Hippocampal formation (tissue), 2 donors: ENCODE measurements at places on chromosomes 13 and 19.
A peak's percentile ranks its signal among the peaks of the same experiment; 100 is the strongest.

DNA sequence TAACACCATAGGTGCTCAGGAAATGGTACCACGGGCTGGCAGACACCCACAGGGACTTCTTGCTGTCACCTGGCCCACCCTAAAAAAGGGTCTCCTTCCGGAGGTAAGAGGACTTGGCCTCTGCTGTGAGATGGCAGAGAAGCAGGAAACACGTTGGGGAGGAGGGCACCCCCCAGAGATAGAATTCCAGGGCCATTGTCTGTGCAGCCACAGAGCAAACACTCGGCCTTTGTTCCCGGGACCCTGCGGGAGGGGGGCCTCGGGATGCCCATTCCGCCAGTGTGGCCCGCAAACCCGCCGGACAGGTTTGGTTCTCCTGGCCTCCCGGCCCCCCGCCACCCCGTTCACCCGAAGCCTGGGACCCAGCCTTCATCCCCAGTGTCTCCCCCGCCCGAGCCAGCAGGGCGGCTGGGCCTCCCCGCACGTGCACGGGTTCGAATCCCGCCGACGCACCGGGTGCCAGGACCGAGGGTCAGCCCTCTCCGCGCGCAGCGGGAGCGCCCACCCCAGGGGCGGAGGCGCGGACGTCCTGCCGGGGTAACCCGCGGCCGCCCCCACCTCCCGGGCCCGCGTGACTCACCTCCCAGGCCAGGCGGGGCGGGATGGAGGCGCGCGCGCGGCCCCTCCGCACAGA, 714 bp downstream of the PLPP2 start:
- DNase-seq, result peak; percentile 76

DNA sequence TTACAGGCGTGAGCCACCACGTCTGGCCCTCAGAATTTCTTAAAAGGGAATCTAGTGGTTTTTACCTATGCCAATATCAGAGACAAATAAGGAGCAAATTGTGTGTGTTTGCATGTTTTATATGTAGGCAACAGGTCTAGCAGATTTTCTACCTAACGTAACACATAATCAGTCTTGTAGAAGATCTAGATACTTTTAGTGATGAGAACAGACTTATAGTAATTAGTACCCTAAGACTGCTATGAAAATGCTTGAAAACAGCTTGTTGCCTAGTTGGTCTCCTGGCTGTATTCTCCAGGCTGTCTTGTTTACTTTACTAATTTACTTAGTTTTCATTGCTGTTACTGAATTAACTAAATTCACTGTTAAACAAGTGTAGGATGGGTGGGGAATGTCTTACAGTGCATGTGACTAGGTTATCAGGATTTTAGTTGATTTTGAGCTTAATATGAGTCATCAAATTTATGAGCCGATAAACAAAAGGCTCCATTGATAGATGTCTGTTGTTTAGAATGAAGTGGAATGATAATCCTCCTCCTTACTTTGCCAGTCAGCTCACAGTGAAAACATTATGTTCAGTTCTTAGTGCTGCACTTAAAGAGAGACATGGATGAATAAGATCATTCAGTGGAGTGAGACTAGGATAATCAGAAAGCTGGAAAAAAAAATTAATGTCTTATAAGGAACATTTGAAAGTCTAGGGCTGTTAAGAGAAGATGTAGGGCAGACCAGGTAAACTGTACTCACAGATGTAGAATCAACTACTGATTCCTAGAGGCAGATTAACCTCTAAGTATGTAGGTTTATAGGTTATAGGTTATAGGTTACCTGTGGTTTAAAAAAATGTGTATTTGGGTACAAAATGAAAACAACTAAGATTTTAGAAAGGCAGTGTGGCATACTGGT, 22.4 kb downstream of the GTF2F2 start:
- peak; percentile 37 for DNase-seq

DNA sequence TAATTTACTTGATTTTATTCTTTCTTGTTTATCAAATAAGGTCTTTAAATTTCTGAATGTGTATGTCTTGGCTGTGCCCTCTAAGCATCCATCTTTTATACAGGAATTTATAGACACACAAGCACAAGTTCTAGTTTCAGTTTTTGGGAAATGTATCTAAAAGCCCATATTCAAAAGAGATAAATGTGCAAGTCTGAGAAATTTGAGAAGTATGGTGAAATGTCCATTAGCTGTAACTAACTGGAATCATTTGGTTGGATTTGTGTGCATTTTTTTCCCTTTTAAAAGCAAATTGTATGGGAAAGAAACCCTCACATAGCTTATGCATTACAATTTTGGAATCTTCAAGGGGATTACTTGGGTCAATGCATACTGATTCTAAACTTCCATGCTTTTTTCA, 532.0 kb downstream of the KLF5 start:
- DNase-seq, result no peak

DNA sequence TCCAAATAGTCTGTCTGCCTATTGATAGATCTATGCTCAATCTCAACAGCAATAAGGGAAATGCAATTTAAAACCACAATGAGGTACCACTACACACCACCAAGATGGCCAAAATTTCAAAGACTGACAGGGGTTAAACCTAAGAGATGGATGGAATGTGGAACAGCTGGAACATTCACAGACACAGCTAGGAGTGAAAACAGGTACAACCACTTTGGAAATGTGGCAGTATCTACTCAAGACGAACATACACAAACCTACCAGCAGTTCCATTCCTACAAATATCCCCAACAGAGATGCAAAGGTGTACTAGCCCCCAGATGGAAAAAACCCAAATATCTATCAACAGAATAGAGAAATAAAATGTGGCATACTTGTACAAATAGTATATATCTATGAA, 86.4 kb downstream of the TSC22D1 start:
- DNase-seq, result no peak

DNA sequence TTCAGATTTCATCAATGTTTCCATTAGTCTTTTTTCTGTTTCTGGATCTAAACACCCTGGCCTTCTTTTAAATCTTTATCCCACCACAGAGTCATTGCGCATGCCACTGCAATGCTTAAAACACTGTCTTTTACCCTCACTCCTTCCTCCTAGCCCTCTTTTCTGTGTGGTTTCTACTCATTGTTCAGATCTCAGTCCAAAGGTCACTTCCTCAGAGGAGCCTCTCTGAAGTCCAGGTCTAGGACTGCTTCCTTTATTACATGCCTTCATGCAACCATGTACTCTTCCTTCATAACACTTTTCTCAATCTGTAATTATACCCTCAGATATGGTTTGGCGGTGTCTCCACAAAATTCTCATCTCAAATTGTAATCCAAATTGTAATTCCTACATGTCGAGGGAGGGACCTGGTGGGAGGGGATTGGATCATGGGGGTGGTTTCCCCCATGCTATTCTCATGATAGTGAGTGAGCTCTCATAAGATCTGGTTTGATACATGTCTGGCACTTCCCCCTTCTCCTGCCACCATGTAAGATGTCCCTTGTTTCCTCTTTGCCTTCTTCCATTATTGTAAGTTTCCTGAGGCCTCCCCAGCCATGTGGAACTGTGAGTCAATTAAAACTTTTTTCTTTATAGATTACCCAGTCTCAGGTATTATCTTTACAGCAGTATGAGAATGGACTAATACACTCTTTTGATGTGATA, 808.9 kb downstream of the DIAPH3 start:
- no peak for DNase-seq

GRCh38 chr19:10773969-10774368, 56.1 kb downstream of the DNM2 start:
- no peak for DNase-seq

DNA sequence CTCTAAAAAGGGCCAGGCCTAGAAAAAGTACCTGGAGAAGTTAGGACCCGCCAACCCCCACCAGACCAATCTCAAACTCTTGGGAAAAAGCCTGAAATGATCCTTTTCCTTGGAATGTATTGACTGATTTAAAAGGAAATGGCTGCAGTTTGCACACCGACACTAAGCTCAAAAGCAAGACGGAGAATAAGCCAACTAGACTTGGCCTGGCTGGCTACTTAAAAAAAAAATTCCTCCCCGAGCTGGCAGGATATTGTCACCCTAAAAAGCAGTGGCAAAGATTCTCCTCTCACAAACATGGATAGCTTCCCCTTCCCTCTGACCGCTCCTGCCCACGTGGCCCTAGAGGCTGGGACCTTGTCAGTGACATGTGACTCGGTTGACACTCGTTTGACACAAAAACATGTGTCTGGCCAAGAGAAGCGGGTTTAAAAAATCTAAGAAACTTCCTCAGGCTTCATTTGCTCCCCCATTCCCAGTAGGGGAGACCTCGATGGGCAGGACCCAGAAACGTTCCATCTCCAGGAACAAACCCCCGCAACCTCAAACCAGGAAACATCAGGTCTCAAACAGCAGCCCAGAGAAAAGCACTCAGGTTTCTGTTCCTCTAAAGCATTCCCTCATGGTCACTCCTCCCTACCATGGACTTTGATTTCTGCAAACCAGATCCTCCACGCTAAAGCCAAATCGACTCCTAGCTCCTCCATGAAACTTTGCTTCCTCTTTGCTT, 1.3 kb downstream of the RFX1 start:
- DNase-seq, result peak; percentile 41

GRCh38 chr19:892243-892893, 619 bp downstream of the MED16 start:
- no peak for DNase-seq

DNA sequence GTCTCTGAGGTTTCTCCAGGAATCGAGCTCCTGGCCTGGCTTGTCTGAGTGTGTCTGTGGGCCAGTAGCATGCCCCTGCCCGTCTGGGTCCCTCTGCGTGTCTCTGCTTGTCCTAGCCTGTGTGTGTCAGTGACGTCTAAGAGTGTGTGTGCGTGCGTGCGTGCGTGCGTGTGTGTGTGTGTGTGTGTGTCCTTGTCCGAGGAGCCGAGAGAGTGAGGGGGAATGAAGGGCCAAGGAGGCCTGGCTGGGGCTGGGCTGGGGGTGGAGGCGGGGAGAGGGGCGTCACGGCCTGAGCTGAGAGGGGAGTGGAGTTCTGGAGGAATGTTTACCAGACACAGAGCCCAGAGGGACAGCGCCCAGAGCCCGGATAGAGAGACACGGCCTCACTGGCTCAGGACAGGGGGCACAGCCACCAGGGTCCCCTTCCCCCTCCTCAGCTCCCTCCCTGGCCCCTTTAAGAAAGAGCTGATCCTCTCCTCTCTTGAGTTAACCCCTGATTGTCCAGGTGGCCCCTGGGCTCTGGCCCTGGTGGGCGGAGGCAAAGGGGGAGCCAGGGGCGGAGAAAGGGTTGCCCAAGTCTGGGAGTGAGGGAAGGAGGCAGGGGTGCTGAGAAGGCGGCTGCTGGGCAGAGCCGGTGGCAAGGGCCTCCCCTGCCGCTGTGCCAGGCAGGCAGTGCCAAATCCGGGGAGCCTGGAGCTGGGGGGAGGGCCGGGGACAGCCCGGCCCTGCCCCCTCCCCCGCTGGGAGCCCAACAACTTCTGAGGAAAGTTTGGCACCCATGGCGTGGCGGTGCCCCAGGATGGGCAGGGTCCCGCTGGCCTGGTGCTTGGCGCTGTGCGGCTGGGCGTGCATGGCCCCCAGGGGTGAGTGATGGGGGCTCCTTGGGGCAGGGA, at the start of gene AXL:
AXL (plus strand) TSS at position 609 of the 893 bp plus-strand sequence; CDS start at position 779, 170 bp downstream.
- peak; percentile 49 for DNase-seq

- no peak for DNase-seq
Observed at GRCh38 chr13:98480915-98481877, 95.7 kb downstream of the STK24 start.

GRCh38 chr19:6551607-6552450, 21.0 kb downstream of the TNFSF9 start:
- DNase-seq, result no peak
